T1000 (cell line): ENCODE measurements at places on chromosomes 12 and 14.
A peak's percentile ranks its signal among the peaks of the same experiment; 100 is the strongest.

DNA sequence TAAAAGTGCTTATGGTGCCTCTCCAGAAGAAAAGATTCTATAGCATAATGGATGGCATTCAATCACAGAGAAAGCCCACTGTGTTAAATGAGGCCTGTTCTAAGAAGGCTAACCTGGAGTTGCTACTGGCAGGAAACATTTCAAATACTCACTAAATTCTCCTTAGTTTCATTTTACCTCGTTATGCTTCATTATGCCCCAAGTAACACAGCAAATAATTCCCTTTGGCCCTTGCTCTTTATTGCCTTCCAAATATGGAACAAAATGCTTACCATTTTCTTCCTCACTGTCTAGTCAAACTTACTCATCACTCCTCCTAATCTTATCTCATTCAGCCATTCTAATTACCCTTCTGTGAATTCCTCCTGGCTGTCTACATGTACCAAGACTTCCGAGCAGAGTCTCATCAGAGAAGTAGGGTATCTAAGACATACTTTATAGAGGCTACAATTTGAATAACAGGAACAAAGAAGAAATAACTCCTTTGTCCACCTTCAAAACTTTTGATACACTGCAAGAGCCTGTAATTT is 292.1 kb upstream of the CLEC14A start:
- no peak for DNase-seq

DNA sequence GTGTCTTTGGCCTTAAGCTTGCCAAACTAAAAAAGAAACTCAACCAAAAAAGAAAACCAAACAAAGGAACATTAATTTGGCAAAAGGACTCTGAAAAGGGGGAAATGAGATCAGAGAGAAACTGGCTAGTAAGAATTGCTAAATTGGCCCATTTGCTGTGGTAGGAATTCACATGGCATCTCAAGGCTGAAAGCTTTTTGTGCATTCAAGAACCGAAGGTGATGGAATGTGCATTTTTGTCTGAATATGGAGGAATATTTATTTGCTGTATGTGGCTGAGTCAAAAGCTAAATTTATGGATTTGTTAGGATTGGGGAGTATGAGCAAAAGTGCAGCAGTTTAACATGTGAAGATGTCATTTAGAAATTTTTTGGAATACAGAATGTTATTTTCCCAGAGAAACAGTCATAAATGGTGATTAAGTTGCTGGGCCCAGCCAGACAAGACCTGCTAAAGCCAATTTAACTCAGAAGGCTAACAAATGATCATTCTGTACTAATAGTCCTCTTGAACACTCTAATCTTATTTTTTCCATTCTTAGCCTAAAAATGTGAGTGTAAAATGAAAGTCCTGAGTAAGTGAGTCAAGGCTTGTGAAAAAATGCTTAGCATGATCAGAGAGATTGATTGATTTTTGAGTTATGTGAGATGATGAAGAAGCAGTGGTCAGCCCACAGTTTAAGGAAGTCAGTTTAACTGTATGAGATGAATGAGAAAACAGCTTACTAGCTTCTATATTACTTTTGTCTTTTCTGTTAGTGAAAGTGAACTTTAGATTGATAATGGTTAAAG is 94.1 kb downstream of the ANO6 start:
- no peak for DNase-seq

GRCh38 chr14:35934499-35934898 is 108.4 kb downstream of the BRMS1L start:
- no peak for DNase-seq

DNA sequence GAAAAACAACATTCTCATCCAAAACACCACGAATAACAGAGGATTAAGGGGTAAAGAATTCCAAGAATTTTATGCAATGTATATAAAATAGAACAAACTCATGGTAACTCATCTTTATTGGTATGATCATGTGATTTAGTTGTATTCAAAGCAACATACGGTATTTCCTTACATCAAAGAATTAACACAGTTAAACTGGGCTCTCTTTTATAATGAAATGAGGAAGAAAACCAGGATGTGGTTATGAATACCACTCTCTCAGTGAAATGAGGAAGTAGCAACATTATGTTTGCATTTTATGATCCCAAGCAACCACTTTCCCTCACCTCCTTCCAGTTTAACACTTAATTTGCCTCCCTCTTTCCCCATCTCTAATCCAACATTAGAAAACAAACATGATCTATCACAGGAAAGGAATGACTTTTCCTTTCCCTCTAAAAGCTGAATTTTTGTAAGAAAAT is 22.9 kb downstream of the SPTLC2 start:
- no peak for DNase-seq

- DNase-seq = no peak
These were observed 11.0 kb downstream of the SAMD4A start for GRCh38 chr14:54577977-54578376.

- no peak for DNase-seq
These were observed 10.7 kb downstream of the CEP170B start for GRCh38 chr14:104875811-104876210.

GRCh38 chr14:60095781-60096450 is 4.2 kb downstream of the PCNX4 start:
- no peak for DNase-seq

DNA sequence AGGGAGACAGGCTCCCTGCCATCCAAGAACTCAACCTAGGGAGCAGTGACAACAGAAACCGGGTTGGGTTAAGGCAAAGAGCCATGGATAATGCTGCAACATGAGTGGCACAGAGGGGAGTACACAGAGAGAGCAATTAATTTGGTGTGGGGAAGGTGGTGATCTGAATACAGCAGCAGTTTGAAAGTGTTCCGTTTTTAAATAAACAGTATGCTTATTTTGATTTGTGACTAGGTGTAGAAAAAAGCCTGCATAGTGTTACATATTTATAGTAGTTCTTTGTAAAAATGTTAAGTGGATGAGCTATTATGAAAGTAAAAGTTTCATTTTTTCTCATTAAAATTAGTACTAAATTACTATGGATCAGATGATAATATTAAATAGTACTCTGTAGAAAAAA is 8.7 kb downstream of the AKAP5 start:
- DNase-seq = no peak

- no peak for DNase-seq
These were observed 18.8 kb upstream of the FAIM2 start for GRCh38 chr12:49922349-49923034.

DNA sequence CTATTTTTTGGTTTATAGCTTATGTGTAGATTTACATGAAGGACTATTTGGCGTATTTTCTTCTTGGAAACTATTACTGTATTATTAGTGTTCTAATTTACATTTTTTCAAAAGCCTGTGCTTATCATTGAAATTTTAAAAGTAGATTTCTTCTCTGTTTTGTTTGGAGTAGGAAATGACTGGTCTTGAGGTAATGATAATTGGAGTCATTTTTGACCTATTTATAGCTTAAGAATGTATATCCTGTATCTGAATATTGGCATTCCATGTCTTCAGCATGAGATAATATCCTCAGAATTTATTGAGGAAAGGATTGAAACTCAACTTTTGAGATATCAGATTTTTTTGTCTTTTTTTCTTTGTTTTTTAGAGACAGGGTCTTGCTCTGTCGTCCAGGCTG is 193.4 kb downstream of the ERC1 start:
- DNase-seq = no peak

DNA sequence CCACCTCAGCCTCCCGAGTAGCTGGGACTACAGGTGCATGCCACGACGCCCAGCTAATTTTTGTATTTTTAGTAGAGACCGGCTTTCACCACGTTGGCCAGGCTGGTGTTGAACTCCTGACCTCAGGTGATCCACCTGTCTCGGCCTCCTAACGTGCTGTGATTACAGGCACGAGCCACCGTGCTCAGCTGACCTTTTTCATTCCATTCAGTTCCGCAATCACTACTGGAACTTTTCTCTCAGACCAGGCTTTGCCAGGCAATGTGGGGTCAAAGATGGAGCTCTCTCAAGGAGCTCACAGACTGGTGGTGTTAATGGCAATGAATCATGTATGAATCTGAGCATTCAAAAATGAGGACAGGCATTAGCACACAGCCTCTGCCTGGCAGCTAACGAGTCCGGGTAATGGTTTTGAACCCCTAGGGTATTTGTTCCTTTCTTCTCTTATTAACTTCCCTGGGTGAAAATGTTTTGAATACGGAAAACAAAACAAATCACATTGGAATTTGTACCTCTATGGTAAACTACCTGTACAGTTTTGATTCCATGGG is 9.4 kb upstream of the TCHP start:
- DNase-seq = no peak

DNA sequence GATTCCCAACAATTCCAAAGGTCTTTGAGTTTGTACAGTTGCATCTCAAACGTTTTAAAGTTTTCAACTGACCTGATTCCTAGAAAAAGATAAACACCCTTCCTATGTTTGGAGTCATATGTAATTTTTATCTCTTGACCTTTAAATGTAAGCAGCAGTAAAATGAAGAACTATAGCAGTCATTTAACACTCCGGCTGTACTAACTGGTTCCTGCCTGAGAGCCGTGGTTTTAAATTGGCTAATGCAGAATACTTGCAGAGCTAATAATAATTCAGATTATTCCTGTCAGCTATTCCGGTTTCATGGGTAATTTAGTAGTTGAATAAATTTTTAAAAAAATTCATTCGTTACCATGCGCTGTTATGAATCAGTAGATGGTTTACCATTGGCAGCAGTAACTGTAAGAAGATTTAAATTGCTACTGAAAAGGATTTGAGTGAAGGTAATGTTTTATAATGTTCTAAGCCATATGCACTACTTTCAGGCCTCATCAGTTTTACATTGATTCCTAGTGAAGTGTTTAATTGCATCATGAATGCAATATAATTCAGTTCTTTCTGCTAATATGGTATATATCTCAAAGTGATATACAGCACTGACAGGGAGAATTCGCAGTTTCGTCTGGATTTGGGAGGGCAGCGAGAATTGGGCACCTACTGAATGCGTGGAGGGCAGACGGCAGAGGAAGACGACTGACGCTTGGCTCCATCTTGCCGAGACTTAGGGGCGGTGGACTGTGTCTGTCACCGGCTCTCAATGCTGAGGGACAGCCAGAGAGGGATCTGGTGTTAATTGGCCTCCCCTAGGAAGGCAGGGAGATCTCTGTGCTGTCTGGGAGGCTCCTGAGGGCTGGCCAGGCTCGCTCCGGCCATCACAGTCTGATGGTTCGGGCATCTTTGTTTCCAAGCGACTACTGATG is 217.7 kb downstream of the PHETA1 start:
- no peak for DNase-seq

GRCh38 chr12:94864987-94865386 is 138.5 kb downstream of the NDUFA12 start:
- DNase-seq = no peak

DNA sequence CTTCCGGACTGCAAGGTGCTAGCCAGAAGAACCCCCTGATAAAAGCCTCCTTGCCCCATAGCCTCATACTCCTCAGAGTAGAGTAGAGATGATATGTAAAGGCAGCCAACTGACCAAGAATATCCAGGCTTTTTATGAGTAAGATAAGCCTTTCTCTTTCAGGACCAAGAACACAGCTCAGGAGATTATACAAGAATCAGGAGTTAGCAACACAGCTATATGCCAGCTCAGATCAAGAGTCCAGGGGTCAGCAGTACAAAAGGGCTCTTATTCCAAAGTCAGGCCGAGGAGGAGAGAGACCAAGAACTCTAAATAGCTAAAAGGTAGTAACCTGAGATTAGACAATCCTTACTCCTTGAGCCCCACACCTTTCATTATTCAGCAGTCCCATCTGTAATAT is 135.3 kb downstream of the BTG1 start:
- DNase-seq = no peak

GRCh38 chr12:96400631-96401075 is 414 bp upstream of the CDK17 start:
- DNase-seq = no peak

DNA sequence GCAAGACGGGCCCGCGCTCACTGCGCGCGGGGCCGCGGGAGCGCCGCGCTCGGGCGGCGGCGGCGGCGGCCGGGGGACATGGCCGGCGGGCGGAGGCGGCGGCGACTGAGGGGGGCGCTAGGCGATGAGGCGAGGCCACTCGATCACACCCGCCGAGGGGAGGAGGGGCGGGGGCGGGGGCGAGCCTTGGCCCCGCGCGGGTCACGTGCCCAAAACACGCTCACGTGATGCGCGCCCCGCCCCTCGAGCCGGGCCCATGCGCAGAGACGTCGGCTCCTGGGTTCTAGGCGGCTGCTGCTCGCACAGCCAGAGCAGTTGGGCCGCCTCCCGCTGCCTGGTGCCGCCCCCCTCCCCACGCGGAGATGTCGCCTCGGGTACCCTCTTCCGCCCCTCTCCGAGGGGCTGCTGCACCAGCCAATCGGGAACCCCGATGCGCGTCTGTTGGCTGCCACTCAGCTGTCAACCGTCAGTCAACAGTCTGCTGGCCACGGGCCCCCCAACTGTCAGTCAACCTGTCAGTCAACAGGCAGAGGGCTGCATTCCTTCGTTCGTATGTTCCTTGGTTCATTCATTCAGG is at the start of gene SPPL3:
Gene SPPL3 (minus strand): TSS at position 162 of the 577 bp plus-strand sequence. CDS start 491 bp downstream, outside the sequence.
- peak; percentile 76 for DNase-seq

DNA sequence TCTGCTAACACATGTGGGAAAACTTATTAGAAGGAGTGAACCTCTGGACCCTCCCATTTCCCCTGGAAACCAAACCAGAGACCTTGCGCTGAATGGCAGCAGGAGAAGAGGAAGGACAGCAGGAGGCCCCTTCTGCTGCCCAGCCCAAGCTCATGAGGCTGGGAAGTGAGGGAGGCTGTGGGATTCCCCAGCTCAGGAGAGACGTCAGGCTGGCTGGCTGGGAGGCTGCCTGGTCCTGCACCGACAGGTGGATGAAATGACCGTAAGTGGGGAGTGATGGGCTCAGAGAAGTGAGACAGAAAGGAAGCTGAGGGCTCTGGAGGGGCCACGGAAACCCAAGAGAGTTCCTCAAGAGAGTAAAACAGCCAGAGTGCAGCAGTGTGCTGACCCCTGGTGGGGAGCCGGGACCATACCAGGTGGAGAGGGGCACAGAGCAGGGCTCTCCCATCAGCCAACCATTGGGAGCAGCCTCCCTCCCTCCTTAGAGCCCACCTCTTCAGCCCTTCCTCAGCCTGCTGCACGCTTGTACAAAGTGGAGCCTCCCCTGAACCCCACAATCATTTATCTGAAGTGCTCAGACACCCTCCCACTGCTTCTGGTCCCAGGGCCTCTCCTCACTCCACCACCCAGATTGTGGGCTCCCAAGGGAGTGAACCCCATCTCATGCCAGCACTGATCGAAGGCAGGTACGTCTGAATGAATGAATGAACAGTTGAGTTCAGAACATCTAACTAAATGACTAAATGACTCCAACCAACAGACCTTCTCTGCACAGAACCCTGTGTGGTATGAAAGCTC is 14.0 kb downstream of the TAMALIN start:
- DNase-seq = peak; percentile 93
